ENCODE measurements at places on chromosomes 1 and 21.
A peak's percentile ranks its signal among the peaks of the same experiment; 100 is the strongest.

GRCh38 chr21:16992448-16992847 is 520.4 kb upstream of the CXADR start:
- no peak for DNase-seq

DNA sequence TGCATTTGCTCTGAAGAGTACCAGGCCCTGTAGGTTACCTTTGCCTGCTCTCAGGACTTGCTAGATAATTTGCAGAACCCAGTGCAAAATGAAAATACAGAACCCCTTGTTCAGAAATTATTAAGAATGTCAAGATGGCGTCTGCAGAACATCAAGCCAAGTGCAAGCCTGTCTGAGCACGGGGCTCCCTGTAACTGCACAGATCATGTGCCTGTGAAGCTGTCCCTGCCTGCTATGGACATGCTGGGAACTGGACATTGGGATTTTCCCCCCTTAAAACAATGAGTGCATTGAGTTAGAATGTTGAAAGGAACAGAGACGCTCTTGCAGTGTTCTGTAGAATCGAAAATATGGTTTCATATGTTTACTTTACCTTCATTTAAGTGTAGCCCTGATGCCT is 2.9 kb downstream of the CLDN14 start:
- no peak for DNase-seq

DNA sequence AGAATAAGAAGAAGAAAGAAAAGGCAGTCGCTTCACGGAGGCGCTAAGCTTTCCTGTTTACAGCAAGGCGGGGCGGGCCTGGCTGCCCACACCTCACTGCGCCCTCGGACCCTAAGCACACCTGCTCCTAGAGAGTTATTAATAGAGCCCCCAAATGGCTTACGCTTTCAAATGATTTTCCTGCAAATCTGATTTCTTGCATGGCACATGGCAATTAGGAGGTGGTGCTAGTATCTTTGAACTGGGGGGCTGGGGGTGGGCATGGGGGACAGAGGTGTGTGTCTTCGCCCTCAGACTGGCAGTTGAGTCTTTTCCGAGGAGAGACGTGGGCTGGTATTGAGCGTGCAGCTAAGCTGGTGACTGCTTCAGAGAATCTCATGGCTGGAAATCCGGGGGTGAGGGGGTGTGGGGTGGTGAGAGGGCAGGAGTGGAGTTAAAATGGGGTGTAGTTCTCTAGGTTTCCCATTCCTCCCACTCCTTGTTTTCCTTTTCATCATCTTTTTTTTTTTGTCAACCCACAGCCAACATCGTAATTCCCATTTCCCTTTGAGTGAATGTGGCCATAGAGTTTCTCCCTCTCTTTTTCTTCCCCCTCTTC is 1.3 kb downstream of the S1PR1 start:
- peak; percentile 60 for DNase-seq

GRCh38 chr1:167987174-167987573 is 50.3 kb upstream of the MPC2 start:
- DNase-seq: no peak

DNA sequence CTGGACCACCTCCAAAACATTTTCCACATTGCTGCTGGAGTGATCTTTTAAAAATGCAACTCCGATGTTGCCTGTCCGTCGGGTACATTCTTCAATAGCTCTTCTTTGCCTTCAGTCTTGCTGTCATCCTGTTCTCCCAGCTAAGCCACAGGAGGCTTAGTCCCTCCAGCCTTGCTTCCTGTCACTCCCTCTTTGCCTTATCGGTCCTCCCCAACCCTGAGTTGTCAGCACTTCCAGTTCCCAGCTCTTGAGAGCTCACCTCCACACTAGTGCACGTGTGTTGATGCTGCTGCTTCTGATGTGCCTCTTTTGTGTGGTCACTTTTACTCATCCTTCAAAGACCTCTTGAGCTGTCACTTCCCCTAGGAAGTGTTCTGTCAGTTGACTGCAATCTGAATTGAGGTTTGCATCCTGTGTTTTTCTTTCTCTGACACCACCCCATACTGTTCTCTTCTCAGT is 15.3 kb downstream of the UCK2 start:
- no peak for DNase-seq

DNA sequence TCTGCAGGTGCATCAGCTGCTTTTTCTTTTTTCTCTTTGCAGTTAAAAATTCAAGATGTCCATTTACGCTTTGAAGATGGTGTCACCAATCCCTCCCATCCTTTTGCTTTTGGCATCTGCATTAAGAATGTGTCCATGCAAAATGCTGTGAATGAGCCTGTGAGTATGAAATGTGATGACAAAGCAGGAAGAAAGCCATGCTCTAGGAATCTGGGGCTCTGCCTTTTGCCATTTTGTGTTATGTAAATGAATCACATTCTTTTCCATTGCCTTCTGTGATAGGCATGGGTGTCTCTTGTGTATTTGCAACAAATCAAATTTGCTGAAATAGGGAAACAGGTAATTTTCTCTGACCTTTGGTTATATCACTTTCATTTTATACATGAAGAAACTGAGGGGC is 19.4 kb downstream of the VPS13D start:
- no peak for DNase-seq

DNA sequence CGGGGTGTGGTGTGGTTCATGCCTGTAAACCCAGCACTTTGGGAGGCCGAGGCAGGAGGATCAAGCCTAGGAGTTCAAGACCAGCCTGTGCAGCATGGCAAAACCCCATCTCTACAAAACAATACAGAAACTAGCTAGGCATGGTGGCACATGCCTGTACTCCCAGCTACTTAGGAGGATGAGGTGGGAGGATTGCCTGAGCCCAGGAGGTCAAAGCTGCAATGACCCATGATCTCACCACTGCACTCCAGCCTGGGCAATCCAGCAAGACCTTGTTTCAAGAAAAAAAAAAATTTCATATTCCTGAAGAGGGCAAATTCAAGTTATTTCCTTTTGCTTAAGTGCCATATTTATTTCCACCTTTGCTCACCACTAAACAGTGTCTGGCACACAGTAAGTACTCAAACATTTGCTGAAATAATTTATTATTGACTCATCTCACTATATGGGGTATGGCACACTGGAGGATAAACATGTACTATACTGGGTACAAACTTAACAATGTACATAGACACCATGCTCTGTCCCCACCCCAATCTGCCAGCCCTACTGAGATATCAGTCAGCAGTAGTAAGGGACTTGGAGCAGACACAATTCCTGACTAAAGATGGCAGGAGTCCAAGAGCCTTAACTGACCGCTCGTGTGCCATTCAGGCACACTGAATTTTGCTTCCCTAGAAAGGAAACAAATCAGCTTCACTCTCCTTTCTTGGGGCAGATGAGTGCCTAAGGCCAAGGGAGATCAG is 15.5 kb downstream of the MEAF6 start:
- DNase-seq: no peak

- DNase-seq: no peak
Measured at GRCh38 chr21:26892151-26892550, 46.9 kb upstream of the ADAMTS1 start.

DNA sequence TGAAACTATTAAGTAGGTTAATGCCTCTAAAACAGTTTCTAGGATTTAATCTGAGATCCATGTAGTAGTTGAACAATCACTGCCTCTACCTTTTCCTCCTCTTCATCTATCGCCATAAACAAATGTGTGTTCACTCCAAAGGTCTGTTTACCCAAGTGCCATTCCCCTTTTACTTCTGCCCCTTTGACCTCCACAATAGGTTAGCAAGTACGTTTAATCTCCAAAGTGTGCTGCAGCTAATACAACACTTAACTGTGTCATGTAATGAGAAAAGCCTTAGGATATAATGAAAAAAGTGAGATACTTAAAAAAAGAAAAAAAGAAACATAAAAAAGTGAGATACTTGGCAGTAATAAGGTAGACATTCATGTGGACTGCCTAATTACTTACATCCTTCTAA is 28.2 kb downstream of the GPBP1L1 start:
- DNase-seq: no peak

DNA sequence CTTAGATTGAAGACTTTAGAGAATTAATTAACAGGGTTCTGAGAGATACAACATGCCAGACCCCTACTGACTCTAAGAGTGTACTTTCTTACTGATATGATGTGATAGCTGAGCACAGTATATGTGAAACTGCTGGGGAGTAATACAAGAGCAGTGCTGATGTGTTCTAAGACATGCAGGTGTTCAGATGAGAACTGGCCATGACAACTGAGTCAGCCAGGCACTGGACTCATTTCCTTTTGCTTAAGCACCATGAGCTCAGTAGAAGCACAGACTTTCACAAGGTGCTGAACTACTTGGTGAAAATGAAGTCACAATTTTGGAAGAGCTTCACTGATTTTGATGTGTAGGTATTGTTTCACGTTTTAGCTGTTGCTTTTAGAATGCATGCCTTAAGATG is 15.9 kb upstream of the POGZ start:
- no peak for DNase-seq

DNA sequence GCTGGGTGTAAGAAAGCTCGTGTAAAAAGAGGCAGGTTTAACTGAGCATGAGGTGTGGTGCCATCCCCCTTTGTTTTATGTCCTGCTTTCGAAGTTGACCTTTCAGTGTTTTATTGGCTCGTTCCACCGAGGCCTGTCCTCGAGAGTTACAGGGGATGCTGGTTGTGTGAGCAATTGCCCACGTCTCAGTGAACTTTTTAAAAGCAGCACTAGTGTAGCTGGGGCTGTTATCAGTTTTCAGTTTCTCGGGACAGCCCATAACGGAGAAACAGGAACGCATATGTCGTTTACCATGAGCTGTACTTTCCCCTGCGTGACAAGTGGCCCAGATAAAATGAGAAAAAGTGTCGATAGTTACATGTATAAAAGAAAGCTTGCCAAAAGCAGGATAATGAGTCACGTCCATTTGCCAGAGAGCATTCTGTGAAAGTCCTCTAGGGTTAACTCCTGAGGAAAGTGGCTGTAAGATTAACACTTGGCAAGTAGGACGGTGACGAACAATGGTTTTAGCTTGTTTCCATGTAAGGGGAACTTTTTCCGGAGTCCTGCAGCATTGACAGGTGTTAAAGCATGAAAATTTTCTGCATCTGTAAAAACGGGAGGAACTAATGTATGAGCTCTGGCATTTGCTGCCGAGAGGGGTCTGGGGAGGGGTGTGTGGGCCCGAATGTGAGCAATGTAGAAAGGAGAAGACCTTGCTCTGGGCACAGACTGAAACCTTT is 7.8 kb upstream of the LRRC47 start:
- no peak for DNase-seq

DNA sequence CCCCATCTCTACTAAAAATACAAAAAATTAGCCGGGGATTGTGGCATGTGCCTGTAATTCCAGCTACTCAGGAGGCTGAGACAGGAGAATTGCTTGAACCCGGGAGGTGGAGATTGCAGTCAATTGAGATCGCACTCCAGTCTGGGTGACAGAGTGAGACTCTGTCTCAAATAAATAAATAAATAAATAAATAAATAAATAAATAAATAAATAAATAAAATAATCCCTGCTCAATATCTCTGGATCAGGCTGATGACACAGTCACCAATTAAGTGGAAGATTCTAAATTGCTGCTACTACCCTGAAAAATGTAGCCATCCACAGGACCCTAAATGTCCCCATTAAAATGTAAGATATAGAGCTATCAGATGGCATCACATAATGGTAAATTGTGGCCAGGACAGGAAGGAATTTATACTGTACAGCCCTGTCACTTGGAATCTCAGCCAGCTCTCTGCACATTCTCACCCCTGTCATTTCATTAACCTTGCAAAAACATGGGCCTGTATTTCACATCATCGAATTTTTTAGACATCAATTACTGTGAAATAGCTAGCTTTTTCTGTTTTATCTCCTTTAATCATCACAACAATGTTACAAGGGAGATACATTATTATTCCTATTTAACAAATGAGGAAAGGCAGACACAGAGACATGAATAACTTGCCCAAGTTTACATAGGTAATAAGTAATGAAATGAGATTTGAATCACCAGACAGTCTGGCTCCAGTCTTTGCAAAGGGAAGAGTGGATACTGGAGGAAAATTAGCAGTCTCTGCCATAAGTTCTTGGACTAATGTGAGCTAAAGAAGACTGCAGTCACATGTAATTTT is 56.7 kb upstream of the NTPCR start:
- no peak for DNase-seq

- no peak for DNase-seq
Measured at GRCh38 chr1:94535095-94535494, 6.5 kb downstream of the F3 start.

DNA sequence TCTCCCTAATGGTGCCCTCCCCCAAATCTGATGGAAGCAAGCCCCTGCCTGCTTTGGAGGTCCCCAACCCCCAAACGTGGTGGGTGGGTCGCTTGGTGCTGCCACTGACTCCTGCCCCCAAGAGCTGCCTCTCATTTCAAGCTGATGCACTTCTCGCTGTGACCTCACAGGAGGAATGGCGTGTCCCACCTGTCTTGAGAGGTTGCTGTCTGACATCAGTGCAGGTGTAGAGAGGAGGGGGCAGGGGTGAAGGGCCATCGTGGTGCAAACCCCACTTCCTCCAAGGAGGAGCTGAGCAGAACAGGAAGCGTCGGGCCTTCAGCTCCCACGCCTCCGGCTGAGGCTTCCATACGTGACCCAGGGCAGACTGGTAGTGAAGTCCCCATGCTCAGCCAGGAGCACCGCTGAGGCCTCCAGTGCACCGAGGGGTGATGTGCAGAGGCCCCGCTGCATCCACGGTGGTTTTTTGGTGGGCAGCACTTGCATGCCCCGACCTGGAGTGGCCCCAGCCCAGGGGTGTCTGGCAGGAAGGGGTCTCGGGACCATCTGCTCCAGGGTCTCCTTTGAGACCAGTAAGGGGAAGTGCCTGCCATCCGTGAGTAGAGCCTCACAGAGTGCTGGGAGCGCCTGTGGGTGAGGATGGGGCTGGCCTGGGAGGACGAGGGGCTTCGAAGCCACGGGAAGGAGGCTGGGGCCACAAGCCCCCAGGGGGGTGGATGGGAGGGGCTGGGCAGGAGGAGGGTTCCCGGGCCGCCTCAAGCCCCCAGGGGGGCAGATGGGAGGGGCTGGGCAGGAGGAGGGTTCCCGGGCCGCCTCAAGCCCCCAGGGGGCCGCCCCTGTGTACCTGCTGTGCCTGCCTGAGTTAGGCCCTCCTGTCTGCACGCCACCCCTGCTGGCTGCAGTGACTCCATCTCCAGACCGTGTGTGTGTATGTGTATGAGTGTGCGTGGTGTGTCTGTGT is 39.8 kb downstream of the WDR4 start:
- no peak for DNase-seq

- no peak for DNase-seq
Measured at GRCh38 chr1:225851805-225852204, 30.4 kb downstream of the TMEM63A start.

All from activated CD4-positive, alpha-beta T cell treated with anti-CD3 and anti-CD28 coated beads, Interleukin-2, amount 50 U/mL, for 1 hour (primary cell).